Stimulated activated CD8-positive, alpha-beta memory T cell treated with anti-CD3 and anti-CD28 coated beads, Interleukin-2, amount 100 ng/mL, for 1 hour (primary cell): ENCODE measurements at places on chromosomes 2 and 18.

DNA sequence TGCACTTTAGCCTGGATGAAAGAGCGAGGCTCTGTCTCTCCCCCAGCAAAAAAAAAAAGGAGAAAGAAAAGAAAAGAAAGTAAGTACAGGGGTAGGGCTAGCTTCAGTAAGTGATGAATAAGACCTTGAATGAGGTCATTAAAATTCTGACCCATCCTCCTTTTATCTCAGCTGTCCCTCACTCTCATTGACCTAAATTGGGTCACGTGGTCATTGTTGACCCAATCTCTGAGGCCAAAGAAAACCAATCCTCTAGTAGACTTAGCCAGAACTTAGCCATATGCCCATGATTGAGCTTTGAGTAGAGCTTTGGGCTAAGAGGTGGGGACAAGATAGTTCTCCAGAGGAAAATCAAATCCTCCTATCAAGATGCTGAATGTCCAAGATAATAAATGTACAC lies 149.3 kb downstream of the PDE11A start:
- no peak for DNase-seq

- no peak for DNase-seq
Observed at GRCh38 chr2:33812707-33813106, 213.6 kb upstream of the FAM98A start.

GRCh38 chr18:23810396-23810795 lies 121.1 kb downstream of the LAMA3 start:
- no peak for DNase-seq

DNA sequence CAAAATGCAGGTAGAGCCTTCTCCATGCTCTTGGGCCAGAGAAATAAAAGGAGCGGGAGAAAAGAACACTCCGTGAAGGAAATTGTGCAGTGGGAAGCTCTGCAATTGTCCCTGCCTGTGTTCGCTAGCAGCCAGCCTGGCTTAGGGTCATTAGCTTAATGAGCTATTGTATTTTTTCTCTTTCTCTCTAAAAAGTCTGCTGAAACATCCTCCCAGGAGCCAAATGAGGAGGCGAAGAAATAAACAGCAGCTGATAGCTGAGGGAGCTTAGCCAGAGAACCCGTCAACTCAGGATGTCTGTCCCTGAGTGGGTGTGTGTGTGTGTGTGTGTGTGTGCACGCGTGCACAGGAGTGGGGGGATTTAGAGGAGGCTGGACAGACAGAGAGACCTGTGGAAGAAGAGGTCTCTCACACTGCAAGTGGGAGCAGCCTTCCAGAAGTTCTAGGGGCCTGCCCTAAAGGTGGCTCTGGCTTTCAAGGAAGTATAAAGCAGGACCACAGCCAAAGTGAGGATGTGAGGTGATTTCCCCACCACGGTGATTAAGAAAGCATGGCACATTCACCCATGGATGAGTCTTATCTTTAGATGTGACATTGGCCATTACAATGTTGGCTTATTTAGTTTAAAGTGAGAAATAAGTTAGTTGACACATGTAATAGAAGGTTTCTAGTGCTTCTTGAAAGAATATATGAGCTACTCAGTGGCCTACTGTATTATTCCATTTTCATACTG lies 690.4 kb downstream of the RNF144A start:
- no peak for DNase-seq

DNA sequence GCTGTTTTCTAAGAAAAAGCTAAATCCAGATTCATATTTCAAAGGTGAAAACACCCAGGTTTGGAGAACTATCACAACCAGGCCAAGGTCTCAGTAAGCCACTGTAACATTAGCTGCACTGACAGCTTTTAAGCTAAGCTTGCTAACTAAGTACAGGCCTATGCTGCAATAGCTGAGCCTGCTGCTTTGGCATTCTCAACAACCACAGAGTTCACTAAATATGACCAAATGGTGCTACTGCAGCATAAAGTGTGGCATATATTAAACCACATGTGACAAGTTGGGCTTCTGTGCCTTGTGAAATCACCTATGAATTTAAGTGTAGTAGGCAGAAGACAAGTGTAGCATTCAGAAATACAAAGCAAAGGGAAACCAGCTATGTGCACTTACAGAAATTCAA lies 206.7 kb downstream of the TCF4 start:
- no peak for DNase-seq

DNA sequence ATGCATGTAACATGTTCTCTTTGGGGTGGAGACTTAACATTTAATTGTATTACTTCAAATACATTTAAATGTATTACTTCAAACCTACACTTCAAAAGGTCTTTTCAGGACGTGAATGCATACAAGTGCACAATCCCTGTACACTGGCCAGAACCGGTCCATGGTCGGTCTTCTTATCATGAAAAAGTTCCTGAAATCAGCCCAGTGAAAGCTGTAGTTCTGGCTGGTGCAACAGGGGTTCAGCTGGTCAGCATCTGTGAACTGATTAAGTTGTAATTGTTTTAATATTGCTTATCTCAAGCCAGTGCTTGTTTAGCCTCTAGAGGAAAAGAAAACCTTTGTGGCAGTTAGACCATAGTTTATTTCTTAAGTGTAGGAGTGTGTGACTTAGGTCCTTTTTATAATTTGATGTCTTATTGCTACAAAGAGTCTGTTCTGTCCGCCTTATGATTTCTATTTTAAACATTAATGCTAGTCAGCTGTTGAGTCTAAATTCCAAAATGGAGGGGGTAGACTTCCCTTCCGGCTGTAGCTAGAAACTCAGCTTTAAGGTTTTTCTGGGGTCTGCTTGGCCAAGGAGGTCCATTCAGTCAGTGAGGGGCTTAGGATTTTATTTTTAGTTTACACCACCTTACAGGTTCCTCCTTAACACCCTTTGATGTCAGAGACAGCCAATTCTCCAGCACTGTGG lies 768 bp upstream of the CYBRD1 start:
- DNase-seq = no peak

GRCh38 chr2:5454051-5454390 lies 238.2 kb upstream of the SOX11 start:
- DNase-seq = no peak

DNA sequence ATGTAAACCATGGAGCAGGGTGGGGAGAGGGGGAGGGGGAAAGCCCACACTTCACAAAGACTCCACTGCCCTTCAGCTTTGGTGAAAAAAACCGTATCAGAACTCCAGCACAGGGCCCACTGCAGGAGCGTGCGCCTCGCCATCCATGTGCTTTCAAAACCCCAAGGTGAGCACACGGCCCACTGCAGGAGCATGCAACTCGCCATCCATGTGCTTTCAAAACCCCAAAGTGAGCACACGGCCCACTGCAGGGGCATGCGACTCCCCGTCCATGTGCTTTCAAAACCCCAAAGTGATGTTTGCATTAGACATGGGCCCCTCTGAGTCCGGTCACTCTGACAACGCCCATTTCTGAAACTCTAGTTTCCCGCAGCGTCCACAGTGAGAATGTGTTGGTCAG lies 7.8 kb downstream of the TXNL4A start:
- no peak for DNase-seq

- no peak for DNase-seq
Observed at GRCh38 chr18:42559069-42559690, 556.3 kb downstream of the RIT2 start.

DNA sequence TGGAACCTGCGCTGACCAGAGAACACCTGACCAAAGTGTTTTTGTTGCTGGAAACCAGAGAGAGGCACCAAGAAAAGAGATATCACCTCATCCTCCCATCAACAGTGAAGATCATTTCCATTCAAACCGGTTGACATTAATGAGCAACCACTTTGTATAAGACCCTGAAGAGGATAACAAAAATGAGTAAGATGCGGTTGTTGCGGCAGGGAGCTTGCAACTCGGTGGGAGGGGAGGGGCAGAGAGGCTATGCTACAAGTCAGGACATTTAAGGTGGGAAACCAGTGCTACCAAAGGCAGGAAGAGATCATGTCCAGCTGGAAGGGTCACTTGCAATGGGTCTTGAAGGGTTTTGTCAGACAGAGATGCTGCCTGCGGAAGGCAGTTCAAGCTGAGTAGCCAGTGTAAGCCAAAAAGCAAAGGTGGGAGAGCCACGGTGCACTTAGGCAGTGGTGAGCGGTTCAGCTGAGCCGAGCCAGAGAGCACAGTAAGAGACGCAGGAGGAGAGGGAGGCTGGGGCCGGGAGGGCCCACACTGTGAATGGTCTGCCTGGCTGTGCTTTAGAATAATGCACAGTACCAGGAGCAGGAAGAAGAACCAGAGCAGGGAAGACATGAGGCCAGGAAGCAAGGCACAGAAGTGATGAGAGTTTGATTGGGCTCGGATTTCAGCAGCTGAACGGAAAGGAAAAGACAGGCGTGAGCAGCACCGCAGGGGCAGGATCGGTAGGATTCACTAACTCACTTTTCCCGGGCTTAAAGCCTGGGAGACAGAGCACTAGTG lies 24.4 kb upstream of the DTNB start:
- DNase-seq = no peak

- DNase-seq = no peak
Observed at GRCh38 chr2:179440642-179441251, 176.1 kb upstream of the SESTD1 start.

DNA sequence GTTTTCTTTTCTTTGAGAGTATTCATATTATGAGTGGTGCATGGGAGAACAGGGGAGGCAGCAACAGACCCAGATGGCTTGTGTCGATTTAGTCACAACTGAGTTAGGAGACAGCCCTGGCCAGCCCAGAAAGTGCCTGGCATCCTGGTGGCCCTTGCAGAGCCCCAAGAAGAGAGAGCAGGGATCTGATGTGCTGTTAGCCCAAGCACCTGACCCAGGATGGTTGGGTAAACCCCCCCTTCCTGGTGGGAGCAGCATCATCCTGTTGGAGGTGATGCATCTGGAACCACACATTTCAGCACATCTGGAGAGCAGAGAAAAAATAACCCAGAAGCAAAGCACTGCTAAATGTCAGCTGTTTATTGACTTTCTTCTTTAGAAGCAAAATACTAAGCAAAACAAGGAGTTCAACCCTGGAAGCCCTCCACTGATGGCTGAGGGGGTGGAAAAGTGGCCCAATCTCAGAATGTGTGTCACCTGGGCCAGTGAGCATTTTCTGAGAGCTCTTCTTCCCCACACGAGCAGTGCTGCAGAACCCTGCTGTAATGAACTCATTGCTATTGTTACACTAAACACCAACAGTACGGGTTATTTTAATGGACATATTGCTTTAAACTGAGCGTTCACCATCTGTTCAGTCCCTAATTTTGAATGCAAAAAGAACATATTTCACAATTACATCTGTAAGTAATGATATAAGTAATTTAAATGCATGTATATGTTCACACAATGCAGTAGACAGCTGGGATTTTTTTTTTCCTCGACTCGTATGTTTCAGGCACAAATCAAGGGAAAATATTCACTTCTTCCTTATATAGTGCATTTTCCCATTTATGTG lies 100.6 kb upstream of the SMIM21 start:
- no peak for DNase-seq

GRCh38 chr2:67581751-67582150 lies 184.6 kb downstream of the ETAA1 start:
- no peak for DNase-seq

- DNase-seq = no peak
Observed at GRCh38 chr2:110772383-110772755, 40.0 kb downstream of the ACOXL start.

DNA sequence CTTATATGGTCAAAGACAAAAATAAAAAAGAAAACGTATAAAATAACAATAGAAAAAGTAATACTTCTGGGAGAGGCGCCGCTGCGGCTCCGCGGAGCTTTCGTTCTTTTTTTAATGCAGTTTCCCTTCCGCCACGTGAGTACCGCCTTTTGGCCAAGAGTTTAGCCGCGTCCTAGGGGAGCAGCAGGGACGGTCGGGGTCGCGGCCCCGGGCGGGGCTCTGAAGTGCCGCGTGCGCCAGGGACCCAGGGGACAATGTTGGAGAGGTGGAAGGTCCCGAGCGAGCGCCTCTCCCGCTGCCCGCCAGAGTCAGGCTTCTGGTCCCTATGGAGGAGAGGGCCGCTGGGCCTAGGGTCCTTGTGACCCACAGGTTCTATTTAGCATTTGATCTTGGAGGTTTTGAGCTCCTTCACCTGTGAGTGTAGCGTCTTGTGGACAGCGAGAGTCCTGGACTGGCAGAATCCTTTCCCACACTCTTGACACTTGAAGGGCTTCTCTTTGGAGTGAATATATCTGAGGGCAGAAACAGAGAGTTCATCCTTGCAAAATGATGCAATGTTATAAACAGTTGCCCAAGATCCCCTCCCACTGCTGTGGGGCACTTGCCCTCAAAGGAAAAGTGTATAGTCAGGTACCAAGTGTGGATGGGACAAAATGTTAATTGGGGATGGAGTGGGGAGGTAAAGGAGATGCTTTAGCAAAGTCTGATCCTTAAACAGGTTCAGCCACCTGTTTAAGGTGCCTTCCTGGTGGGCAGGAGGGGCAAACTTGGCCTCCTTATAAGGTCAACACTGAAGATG lies 6.3 kb downstream of the OSR1 start:
- DNase-seq = no peak

GRCh38 chr18:77249569-77250500 lies at the start of gene GALR1:
Gene GALR1, plus strand, starts transcription at chr18:77249848. Its CDS starts 701 bp downstream, at chr18:77250549.
- no peak for DNase-seq

DNA sequence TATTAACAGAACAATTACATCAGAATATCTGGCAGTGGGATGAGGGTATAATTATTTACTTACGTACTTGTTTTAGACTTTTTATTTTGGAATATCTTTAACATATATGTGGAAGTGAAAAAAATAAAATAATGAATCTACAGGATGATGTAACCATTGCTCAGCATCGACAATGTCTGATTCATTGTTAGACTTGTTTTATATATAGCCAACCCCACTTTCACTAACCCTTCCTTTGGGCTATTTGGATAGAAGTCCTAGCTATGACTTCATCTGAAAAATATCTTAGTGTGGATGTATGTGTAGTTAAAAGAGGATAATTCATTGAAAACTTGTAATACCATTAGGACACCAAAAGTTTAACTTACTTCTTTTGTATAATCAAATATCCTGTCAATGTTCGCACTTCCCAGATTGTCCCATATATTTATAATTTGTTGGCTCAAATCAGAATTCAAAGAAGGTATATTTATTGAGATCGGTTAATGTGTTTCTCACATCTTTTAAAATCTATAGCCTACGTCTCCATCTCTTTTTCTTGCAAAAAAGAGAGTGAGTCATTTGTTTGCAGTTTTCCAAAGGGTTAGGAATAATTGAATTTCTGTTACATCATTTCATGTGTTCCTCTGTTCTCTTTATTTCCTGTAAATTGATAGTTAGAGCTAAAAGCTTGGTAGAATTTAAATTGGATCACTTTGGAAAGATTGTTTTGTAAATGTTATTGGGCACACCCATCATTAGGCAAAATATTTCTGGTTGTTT lies 506.1 kb upstream of the FAM98A start:
- no peak for DNase-seq

- no peak for DNase-seq
Observed at GRCh38 chr18:76362676-76363075, 132.4 kb downstream of the ZNF516 start.
